ENCODE measurements at places on chromosomes 16 and 17.

GRCh38 chr17:39676198-39676819, 8.1 kb downstream of the PNMT start:
- no peak for DNase-seq

DNA sequence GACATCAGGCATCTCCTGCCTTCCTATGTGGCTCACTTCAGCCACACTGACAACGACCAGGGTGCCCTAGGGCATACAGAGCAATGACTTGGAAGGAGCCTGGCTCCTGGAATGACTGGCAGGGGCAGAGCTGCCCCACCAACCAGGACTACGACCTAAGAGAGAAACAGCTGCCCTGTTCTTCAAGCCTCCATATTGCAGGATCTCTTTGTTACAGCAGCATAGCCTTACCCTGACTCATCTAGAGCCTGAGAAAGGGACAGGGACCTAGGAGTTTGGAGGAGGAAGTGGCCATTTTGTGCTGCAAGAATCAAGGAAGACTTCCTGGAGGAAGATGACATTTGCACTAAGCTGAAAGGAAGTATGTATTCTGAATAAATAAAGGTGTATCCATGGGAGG, 49.6 kb downstream of the GSG1L start:
- no peak for DNase-seq

DNA sequence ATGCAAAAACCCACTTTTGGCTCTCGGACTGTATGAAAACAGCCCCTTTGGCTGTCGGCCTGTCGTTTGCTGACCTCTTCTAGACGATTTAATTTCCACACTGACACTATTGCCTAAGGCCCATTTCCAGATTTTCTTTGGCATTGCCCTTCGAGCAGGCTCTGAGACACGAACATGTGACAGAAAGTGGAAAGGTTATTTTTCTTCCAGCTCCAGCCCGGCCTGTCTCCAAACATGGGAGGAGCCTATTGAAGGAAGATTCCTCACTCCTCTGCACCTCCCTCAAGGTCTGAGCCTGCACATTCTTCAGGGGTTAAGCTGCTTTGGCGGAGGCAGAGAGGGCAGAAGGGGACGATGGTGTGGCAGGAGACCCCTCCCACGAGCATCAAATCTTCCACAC, 85.9 kb upstream of the FOXF1 start:
- DNase-seq = no peak

DNA sequence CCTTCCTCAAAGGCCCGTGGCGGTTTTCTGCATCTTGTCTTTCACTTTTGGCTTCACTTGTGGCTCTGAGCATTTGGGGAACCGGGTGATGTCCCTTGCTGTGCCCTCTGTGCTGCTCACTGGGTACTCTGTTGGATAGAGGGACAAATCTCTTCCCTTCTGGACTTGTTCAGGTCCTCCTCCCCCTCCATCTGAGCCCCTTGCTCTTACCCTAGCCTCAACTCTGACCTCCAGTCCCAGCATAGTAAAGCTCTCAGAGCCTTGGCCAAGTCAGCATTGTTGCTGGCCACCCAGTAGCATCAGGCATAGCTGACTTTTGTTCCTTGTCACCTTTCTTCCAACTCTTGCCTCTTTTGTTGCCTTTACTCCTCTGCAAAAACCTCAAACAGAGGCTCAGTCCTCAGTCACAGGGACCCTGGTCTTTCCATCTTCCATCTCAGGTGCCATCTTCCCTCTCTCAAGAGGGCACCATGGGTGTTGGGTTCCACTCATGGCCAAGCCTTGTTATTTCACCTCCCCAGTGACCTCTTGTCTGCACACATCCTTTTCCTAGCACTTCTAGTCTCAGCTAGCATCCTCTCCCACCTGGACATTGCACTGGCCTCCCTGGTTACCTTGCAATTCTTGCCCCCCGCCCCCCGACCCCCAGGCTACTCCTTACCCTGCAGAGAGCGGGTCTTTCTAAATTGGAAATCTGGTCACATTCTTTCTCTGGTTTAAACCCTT, 393 bp upstream of the PSMB10 start:
- peak; percentile 49 for DNase-seq

GRCh38 chr16:10984509-10984908, 40.1 kb downstream of the CLEC16A start:
- no peak for DNase-seq
